ENCODE measurements at places on chromosomes 11 and 22.

DNA sequence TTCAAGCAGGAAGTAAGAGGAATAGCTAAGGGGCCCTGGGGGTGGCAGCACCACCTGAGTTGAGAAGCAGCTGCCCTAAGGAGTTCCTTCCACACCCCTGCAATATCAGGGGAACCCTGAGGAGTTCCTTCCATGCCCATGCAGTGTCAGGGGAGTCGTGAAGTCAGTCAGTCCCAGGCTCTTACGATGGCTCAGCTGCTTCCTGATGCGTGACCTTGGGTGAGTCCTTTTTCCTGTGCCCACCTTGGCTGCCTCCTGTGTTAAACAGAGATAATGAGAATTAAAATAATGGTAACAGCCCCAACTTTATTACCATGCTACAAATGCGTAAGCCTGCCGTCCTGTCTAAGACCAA is 181.1 kb downstream of the MIAT start:
- no peaks in the 10 kb centered on the region for H3K36me3 ChIP-seq
- no peak overlapping the region for H3K27ac ChIP-seq
- no peaks in the 10 kb centered on the region for H3K27me3 ChIP-seq
- DNase-seq: no peak
- H3K4me1 ChIP-seq: no peaks in the 10 kb centered on the region

- DNase-seq: no peak
- no peaks in the 10 kb centered on the region for H3K27me3 ChIP-seq
- no peaks in the 10 kb centered on the region for H3K4me1 ChIP-seq
- no peak overlapping the region for H3K27ac ChIP-seq
- no peaks in the 10 kb centered on the region for H3K36me3 ChIP-seq
Observed at GRCh38 chr11:70555078-70555477, 156.7 kb downstream of the CTTN start.

- no peaks in the 10 kb centered on the region for H3K36me3 ChIP-seq
- H3K4me3 ChIP-seq: no peak overlapping the region
- H3K27me3 ChIP-seq: no peaks in the 10 kb centered on the region
- peaks cover 42% of the 10 kb centered on the region for H3K4me1 ChIP-seq
Observed at GRCh38 chr11:35317253-35317652, 102.1 kb downstream of the SLC1A2 start.

DNA sequence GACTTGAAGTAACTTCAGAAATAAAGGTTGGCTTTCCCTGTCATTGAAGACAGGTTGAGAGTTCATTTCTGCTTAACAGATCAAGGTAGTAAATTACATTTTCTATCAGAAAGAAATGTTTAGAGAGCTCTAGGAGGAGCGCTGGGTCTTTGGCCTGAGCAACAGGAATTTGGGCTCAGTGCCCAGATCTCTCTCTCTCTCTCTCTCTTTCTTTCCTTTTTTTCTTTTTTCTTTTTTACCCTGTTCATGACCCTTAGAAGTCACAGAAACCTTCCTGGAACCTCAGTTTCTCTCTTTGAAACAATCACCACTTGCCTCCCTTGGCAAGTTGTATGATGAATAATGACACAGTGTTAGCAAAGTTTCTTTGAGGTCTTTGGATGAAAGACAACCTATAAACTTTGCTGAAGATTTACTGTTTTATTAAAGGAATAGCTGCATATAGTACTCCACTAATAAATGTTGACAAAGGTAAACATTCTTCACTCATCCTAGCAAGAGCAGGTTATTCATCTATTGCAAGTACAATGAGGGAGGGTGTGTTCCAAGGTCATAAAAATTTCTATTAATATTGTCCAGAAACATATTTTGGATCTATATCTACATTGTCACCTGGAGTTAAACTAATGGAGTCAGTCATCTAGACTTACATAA is 35.5 kb upstream of the RASSF10 start:
- H3K27me3 ChIP-seq: no peaks in the 10 kb centered on the region
- no peak overlapping the region for H3K4me3 ChIP-seq
- H3K4me1 ChIP-seq: no peaks in the 10 kb centered on the region
- H3K36me3 ChIP-seq: no peaks in the 10 kb centered on the region
- no peak overlapping the region for H3K27ac ChIP-seq

DNA sequence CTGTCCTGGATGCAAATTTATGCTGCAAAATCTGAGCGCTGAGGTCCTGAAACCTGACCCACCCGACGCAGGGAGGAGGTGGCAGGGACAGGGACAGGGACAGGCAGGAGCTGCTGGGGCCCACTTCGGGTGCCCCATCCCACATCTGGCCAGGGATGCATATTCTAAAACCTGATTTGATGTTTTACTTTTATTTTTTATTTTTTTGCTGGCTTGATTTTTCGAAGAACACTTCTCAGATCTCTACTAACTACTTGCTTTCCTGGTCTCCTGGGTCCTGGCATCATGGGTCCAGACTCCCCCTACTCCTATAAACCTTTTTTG is 652 bp upstream of the PVALB start:
- no peak overlapping the region for H3K27ac ChIP-seq
- no peak overlapping the region for H3K4me3 ChIP-seq
- no peaks in the 10 kb centered on the region for H3K4me1 ChIP-seq
- peaks cover 23% of the 10 kb centered on the region for H3K27me3 ChIP-seq
- DNase-seq: no peak
- no peaks in the 10 kb centered on the region for H3K36me3 ChIP-seq

DNA sequence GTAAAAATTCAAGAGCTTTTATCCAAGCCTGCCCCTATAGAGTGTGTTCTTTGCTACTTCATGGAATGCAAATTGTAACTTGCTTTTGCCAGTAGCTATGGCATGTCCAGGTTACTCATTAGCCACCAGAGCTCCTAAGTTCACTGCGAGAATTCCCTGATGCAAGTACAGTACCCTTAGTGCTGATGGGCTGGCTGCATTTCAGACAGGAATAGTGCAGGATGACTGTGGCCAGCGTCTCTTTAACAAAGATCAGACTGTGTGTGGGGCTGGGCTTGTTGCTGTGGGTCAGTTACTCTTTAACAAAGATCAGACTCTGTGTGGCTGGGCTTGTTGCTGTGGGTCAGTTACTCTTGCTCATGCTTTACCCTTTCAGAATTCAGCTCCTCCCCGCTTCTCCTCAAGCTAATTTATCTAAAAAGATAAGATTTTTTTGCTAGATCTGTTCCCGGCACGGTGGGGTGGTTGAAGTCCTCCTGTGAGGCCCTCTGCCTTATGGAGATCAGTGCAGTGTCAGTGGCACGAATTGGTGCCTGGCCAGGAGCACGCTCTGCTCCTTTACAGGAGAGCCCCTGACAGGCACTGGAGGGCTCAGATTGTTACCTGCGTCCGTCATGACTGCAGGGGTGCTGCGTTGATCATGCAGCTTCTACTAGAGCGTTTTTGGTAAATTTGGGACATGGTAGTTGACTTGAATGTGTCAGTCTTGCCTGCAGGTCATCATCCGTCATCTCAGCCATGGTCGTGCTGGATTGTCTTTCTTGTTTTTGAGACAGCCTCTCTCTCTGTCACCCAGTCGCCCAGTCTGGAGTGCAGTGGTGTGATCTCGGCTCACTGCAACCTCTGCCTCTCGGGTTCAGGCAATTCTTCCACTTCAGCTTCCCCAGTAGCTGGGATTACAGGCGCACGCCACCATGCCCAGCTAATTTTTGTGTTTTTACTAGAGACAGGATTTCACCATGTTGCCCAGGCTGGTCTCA is 27.0 kb downstream of the AP2A2 start:
- H3K27me3 ChIP-seq: no peaks in the 10 kb centered on the region
- no peaks in the 10 kb centered on the region for H3K4me1 ChIP-seq
- no peak overlapping the region for H3K27ac ChIP-seq
- DNase-seq: no peak
- H3K4me3 ChIP-seq: no peak overlapping the region

DNA sequence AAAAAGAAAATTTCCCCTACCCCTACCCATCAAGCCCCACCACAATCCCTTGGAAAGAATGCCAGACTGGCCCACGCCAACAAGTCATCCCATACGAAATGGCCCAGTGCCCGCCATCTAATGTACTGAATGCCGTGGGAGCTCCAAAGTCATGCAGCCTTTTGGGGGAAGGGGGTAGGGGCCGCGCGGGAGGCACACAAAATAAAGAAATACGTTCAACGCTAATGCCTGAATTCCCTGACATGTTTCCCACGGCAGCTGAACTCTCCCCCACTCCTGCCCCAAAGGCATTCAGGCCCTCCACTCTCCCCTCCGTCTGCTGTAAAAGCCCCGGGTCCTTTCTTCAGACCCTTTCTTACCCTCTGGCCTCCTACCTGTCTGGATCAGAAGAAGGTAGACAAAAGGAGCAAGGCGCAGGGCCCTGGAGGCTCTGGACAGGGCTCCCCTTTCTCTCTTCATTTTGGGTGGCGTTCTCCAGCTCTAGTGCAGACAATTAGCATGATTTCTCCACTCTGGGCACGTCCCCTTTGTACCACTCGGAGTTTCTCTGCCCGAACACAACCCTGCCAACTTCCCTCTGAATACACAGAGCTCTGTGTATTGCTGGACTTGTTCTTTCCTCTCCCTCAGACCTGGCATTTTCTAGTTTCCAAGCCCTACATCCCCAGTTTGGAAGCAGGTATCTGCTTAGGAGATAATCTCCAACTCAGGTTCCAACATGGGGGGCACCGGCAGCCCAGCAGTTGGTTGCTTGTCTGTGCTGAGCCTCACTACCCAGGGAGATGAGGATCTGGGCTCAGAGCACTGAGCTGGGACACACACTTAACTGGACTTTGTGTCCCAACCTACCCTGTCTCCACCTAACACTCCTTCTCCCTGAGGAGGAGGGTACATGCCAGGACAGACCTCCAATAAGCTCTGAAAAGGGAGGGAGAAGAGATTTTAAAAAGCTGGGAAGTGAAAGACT is at the start of gene HEPACAM:
TSS of gene HEPACAM (minus strand) at position 500 of the 967 bp plus-strand sequence. CDS start at position 459, 41 bp downstream.
- DNase-seq: no peak
- H3K4me3 ChIP-seq: no peak within 1 kb of the TSS
- H3K4me1 ChIP-seq: no peaks in the 10 kb centered on the region
- no peak within 1 kb of the TSS for H3K27ac ChIP-seq
- H3K27me3 ChIP-seq: no peaks in the 10 kb centered on the region

- peaks cover 7% of the 10 kb centered on the region for H3K36me3 ChIP-seq
- H3K4me1 ChIP-seq: 0 out of 2 replicates have a peak, but pooled peaks cover 3% of the 10 kb centered on the region
- H3K27me3 ChIP-seq: no peaks in the 10 kb centered on the region
- H3K27ac ChIP-seq: peak overlapping the region; percentile 90
- no peak for DNase-seq
- peak overlapping the region; percentile 85 for H3K4me3 ChIP-seq
Observed at GRCh38 chr11:95788921-95789505, 569 bp downstream of the FAM76B start.

DNA sequence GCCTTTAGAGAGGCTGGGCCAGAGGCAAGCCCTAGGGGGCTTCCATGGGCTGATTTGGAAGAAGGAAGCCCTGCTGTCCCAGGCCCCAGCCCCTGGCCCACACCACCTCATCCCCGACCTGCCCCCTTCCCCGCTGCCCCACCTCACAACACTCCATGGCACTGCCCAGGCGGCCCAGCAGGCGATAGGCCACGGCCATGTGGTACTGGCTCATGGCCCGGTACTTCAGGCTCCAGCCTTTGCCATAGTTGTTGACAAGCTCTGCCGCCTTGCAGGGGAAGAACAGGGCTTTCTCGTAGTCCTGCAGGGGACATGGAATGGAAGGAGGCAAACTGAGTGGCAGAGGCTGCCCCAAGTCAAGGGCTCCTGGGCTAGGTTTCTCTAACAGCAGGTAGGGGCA is 6.4 kb downstream of the RAPSN start:
- H3K4me1 ChIP-seq: no peaks in the 10 kb centered on the region
- H3K27me3 ChIP-seq: no peaks in the 10 kb centered on the region

- H3K4me1 ChIP-seq: no peaks in the 10 kb centered on the region
- no peak overlapping the region for H3K4me3 ChIP-seq
- no peak overlapping the region for H3K27ac ChIP-seq
Observed at GRCh38 chr11:79472819-79473529, 32.1 kb upstream of the TENM4 start.

- no peak for DNase-seq
- H3K4me1 ChIP-seq: peaks cover 5% of the 10 kb centered on the region
- no peak overlapping the region for H3K4me3 ChIP-seq
- H3K27ac ChIP-seq: no peak overlapping the region
- H3K27me3 ChIP-seq: no peaks in the 10 kb centered on the region
Observed at GRCh38 chr22:42324990-42325710, 54.7 kb upstream of the TCF20 start.

- DNase-seq: no peak
- H3K4me1 ChIP-seq: peaks cover 6% of the 10 kb centered on the region
- peaks cover 28% of the 10 kb centered on the region for H3K27me3 ChIP-seq
Observed at GRCh38 chr11:46918083-46918787, at the start of gene LRP4. LRP4 (minus strand) TSS chr11:46918550; CDS start chr11:46918379, 171 bp downstream.

DNA sequence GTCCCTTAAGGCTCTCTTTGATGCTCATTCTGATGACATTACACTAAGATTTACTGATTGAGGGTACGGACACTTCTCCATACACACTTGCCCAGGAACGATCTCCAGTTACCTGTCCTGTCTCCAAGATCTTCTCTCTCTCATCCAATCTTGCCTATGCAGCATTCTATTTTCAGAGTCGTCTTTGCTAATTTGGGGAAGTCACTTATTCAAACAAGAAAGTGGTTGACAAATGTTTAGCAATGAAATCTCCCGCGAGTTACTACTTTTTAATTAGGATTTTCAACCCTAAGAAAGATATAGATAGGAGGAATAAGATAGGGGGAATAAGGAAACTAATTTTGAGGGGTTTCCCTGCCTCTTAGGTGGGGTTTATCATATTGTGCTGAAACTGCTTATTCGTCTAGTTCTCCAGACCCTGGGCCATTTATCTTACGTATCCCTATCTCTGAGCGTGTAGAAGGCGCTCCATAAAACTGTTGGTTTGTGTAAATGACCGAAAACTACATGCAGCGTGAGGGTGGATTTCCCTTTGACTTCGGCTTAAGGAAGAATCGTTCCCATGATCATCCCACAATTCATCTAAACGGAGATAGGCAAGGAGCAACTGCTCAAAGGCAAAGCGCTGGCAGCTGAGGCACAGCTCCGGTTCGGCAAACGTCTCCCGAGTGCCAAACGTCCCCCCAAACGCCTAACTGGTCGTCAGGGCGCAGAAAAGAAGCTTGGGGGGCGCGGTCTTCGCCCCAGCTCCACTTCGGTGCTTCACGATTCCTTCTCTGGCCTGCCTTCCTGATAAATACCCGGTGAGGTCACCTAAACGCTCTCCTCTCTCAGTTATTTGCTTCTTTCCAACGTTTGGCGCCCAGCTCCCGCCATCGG is 804 bp downstream of the APIP start:
- no peaks in the 10 kb centered on the region for H3K36me3 ChIP-seq
- no peak for DNase-seq
- no peaks in the 10 kb centered on the region for H3K4me1 ChIP-seq
- H3K27me3 ChIP-seq: no peaks in the 10 kb centered on the region
- peak overlapping the region; percentile 83 for H3K27ac ChIP-seq

DNA sequence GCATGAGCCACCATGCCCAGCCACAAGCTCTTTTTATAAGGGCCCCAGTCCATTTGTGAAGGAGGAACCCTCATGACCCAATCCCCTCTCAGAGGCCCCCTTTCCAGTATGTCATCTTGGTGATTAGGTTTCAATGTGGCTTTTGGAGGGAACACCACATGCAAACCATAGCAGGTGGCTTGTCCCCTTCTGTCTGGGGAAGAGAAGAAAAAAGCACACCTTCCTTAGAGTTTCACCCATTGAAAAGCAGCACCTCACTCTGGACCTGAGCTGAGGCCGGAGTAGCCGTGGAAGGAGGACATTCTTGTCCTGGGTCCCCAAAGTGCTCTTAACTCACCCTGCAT is 25.4 kb downstream of the NEAT1 start:
- 0 out of 2 replicates have a peak overlapping the region, but pooled peaks have one; percentile 8 for H3K27ac ChIP-seq
- DNase-seq: no peak
- peaks cover 26% of the 10 kb centered on the region for H3K4me1 ChIP-seq
- H3K4me3 ChIP-seq: no peak overlapping the region
- 0 out of 2 replicates have a peak, but pooled peaks cover 5% of the 10 kb centered on the region for H3K36me3 ChIP-seq
- H3K27me3 ChIP-seq: no peaks in the 10 kb centered on the region

Measured in GM12878 (cell line).